ENCODE measurements at places on chromosomes 4 and X. TPM values are rescaled to one million over a fixed set of nuclear protein-coding genes. Genes with fewer than 3 reads are reported as not detected.

The IQCM gene
- total RNA-seq, result not detected

The CLCN4 gene
- total RNA-seq, result not detected

The AFP gene
- not detected for total RNA-seq

The KCND1 gene
- total RNA-seq, result 3.3 TPM

The LEF1 gene
- 270 TPM for total RNA-seq

The DGKK gene
- total RNA-seq, result not detected

The CT45A10 gene
- total RNA-seq, result not detected

The TMSB15A gene
- not detected for total RNA-seq

DNA sequence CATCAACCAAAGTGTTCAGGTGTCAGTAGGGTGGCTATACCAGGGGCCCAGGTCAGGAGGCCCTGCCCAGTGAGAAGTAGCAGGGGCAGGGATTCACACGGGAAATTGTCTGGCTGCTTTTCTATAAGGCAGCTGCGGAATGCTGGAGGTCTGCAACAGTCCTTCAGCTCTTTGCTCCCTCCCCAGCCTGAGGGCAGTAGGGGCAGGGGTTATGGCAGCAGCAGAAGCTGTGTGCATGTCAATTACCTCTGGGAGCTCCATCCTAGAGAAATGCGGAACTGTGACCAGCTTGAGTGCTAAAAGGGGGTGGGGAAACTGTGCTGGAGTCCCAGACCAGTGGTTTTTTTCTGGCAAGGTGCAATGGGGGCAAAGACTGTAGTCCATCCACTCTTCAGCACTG, 810.4 kb downstream of the PCDH7 start:
- DNase-seq, result no peak

GRCh38 chr4:185396724-185397385, at the start of gene ANKRD37:
Gene ANKRD37 (plus strand): TSS chr4:185396841. CDS start chr4:185396924, 83 bp downstream.
- no peak for DNase-seq

- DNase-seq, result no peak
Measured at GRCh38 chr4:6884341-6884870, 25.2 kb upstream of the TBC1D14 start.

DNA sequence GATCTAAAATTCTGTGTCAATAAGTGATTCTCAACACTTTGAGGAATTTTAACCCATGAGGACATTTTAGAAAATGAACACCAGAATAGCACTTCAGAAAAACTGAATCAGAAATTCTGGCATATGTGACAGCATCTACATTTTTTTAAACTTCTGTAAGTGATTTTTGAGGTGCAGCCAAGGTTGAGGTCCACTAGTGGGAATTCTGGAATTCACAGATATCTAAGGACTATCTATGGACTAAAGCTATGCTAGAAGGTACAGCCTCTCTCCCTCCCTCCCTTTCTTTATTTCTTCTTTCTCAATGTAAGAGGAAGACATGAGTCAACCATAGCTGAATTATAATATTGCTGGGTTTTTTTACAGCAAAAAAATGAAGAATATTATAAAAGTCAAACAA, 508.2 kb upstream of the ATOH1 start:
- DNase-seq, result no peak

DNA sequence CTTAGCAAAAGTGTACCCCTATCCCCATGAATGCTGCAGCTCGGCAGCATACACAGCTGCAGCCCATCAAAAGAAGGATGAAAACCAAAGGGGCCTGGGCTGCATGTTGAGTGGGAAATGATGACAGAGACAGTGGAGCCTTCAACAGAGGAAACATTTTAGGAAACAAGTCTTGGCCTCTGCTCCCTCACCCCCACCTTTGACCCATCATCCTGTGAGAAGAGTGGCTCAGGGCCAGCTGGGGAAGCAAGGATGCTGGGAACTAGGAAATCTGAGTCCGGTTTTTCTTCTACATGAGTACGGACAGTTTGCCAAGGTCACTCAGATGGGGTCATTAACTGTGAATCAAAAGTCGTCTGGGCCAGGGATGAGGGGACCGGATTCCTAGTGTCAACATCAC, 37.2 kb downstream of the IDS start:
- DNase-seq, result no peak

GRCh38 chr4:105061136-105061696, 85.5 kb upstream of the TET2 start:
- no peak for DNase-seq

DNA sequence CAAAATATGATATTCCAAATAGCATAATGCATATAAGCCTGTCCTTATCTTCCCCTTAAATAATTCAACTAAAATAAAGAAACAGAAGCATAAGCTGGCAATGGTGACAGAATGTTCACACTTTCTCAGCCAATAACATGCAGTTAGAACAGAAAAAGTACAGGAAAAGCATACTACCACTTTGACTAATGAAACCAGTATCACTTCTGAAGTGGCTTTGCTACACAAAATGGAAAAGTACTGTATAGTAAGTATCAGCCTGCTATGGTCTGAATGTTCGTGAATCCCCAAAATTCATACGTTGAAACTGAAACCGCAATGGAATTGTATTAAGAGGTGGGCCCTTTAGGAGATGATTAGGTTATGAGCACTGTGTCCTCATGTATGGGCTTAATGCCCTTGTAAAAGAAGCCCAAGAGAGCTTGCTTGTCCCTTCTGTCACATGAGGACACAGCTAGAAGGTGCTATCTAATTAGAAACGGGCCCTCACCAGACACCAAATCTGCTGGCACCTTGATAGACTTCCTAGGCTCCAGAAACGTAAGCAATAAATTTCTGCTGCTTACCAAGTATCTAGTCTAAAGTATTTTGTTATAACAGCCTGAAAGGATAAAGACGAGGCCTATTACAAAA, 102.6 kb downstream of the PRDM5 start:
- no peak for DNase-seq

- DNase-seq, result no peak
Measured at GRCh38 chr4:141329174-141329569, 108.5 kb downstream of the ZNF330 start.

- DNase-seq, result no peak
Measured at GRCh38 chrX:136866337-136867095, 14.0 kb downstream of the RBMX start.

DNA sequence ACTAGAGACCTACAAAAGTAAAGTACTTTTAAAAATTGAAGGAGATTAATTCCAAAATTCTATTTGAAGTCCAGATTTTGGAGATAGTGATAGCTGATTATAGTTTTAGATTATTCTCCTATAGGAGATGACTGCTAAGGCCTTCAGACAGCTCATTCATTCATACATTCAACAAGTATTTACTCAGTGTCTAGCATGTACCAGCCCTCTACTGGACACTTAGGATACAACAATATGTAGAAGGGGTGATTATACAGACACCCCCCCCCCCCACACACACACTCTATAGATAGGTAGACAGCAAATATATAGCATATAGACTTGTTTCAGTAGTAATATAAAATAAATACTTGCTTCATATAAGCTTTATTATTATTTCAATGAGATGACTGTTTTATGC, 60.4 kb upstream of the TAF9B start:
- DNase-seq, result peak; percentile 9

GRCh38 chr4:167025670-167026069, 208.6 kb downstream of the SPOCK3 start:
- no peak for DNase-seq

GRCh38 chr4:105710012-105710600, 1.5 kb downstream of the GSTCD start:
- DNase-seq, result no peak

All from naive thymus-derived CD4-positive, alpha-beta T cell (primary cell).